ENCODE measurements at places on chromosomes 12 and 14.

GRCh38 chr14:21987937-21988336 lies 314.3 kb upstream of the OR4E1 start:
- peak; percentile 39 for DNase-seq

DNA sequence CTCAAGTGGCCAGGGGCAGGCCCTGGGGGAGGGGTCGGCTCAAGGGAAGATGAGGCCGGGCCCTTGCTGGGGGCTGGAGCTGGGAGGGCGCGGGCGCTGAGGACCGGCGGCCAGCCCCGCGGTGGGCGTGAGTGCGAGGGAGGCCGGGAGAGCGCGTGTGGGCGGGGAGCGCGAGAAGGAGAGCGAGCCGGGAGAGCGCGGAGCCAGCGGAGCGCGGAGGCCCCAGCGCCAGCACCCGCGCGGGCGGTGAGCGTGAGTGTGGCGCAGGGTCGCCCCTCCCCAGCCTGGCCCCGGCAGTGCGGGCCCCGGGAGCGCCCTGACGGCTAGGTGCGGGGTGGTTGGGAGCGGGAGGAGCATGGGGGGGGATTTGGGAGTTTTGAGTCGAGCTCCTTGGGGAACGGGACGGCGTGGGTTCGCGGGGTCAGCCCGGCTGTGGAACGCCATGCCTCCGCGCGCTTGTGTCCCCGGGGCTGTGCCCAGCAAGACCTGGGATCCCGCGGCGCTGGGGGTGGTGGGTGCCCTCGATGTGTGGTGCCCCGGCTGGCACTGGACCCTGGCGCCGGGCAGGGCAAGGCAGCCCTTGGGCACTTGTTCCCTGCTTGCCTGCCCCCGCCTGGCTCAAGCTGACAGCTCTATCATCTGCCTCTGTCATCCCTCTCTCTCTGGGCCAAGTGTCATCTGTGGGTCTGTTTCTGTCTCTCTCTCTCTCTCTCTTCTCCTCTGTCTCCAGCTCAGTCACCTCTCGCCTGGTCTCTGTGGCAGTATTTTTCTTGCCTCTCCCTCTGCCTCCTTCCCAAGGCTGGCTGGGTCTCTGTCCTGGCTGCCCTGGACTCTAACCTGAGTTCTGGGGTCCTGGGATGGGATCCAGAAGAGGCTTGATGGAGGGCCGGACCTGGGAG lies at the start of gene LBHD2:
Gene LBHD2 (plus strand): TSS at position 190 of the 899 bp plus-strand sequence. CDS start 1,803 bp downstream, outside the sequence.
- DNase-seq = no peak

- DNase-seq = no peak
Measured at GRCh38 chr12:29763301-29763683, 20.4 kb downstream of the TMTC1 start.

DNA sequence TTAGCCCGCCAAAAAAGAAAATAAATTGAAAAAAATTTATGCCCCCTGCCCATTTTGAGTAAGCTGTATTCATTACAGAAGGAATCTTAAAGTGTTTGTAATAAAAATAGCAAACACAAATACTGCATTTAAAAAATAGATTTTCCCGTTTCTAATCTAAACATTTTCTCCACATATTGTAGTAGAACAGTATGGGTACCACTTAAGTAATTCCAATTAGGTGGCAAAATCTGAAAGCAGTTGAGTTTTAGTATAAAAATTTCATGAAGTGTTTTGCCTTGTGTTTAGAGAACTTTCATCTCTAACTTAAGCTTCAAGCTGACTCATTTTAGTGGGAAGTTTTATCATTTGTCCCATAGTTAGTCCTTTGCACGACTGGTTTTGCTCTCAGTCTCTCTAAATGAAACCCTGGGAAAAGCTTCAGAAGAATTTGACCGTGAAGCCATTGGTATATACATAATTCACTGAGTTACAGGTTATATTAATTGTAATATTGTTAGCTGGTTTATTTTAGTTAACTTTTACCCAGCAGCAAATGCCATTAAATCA lies 214.6 kb downstream of the ERC1 start:
- DNase-seq = no peak

Data from Kasumi-1 (cell line).